ENCODE measurements at places on chromosomes 2 and 18.

- DNase-seq, result no peak
Observed at GRCh38 chr18:74652392-74652988, 54.8 kb downstream of the ZNF407 start.

- DNase-seq, result no peak
Observed at GRCh38 chr2:108460345-108461037, 11.5 kb downstream of the GCC2 start.

- no peak for DNase-seq
Observed at GRCh38 chr2:197800091-197800490, 4.3 kb upstream of the PLCL1 start.

- no peak for DNase-seq
Observed at GRCh38 chr2:28622101-28622499, 126.2 kb downstream of the PLB1 start.

DNA sequence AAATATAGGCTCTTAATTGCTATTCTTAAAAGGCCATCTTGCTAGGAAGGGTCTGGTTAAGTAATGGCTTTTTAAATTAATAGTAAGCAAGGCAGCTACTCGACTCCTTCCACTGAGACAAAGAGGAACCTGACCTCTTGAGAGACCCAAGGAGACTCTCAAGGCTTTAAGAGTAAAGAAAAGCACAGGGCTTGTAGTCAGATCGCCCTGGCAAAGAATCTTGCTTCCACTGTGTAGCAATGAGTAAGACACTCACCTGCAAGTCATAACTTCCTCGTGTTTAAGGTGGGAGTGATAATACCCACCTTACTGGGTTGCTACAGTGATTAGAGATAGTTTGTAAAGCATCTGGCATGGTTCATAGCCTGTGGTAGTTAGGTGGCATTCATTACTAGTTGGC lies 274.5 kb downstream of the TSN start:
- DNase-seq, result no peak

- DNase-seq, result no peak
Observed at GRCh38 chr18:44899832-44900231, 219.1 kb downstream of the SETBP1 start.

DNA sequence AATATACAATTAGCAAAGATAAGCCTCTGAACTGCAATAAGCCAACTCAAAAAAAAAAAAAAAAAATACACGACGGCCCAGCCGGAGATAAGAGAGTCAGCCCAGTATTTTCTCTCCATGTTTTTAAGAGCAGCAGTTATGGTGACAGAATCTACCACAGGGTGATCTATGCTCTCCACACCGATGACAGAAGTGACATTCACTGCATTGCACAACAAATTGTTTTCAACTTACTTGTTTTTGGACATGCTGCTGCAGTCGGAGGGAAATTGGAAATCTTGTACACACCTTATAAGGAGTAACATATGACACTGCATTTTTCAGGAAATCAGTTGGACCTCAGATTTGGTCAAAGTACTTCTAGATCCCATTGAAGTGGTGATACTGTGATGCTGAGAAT lies 23.3 kb upstream of the APOB start:
- no peak for DNase-seq

DNA sequence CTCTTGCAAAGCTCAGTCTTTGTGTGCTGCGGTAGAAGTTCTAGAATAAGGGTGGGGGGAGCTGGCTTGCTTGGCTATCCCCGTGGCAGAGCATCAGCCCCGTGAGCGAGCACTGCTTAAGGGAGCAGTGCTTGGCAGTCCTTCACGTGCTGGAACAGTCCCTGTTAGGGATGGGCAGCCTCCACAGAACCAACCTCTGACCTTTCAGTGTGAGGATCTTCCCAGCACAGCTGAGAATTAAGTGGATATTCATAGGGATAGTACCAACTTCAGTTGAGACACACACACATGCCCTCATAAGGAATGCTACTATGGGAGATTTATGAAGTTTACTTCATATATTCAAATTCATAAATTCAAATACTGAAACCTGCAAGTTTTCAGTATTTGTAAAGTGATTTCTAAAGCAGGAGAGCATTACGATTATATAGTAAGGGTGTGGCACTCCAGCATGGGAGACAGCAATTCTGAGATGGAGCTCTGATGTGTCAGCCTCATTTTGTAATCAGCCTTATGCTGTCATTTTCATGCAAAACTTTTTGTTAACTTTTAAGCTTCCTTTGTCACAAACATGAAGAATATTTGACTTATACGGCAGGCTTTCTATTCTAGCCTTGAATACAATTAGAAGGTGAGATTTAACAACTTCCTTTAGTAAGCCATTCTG lies 39.5 kb downstream of the ATP9B start:
- DNase-seq, result no peak

DNA sequence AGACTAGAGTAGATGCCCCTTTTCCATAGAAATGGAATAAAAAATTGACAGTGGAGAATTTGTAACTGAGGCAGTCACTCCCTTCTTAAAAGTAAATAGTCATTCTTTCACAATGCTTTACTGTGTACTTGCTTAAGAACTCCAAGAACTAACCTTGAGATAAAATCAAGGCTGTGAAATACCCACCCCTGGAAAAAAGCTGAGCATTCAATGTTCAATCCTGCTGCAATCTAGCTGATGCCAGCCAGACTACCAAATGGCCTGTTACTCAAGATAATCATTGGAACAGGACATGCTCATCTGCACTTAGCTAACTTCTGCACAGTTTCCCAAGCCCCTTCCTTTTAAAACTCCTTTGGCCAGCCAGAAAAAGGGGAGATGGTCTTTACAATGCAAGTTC lies 367.4 kb upstream of the GULP1 start:
- DNase-seq, result no peak
